Ascending aorta (tissue), 2 donors: ENCODE measurements at places on chromosomes 2 and 18. TPM values are rescaled to one million over a fixed set of nuclear protein-coding genes. Genes with fewer than 3 reads are reported as not detected.

DNA sequence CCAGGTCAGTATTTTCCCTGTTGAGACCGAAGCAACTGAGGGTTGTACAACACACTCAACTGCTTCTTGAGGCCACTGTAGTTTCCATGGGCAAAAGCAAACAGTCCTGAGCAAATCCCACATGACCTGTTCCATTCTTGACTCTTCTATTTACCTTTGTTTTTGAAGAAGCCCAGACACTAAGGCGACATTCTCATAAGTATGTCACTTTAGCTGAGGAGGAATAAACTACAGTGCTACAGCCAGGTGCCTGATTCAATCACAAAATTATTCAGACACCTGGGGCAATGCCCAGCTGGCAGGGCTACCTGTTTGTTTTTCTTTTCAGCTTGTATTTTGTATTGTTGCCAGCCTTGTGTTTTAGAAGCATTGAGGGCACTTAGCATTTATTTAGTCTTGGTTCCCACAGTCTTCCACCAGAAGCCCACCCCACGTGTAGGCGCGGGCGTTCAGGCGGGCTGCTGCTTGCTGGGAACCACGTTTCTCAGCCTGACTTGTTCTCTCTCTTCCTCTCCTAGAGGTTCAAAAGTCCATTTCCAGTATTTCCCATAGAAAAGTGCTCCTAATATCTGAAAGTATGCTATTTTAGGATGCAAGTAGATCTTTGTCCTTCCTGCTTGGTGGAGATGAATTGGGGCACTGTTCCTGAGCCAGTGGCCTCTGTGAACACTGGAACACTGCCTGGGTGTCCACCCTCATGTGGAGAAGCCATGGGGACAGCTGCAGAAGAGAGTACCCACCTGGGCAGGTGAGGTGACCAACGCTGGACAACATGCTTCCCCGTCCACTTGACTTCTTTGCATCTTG is 99.0 kb upstream of the COPS8 start:
- DNase-seq = no peak

Gene AMER3
- total RNA-seq = not detected

- DNase-seq = no peak
These were observed 87.4 kb downstream of the MTCL1 start for GRCh38 chr18:8792688-8793316.

GRCh38 chr2:178845566-178846457 is 38.6 kb upstream of the TTN start:
- no peak for DNase-seq

Gene ITSN2
- 70.0 TPM for total RNA-seq

DNA sequence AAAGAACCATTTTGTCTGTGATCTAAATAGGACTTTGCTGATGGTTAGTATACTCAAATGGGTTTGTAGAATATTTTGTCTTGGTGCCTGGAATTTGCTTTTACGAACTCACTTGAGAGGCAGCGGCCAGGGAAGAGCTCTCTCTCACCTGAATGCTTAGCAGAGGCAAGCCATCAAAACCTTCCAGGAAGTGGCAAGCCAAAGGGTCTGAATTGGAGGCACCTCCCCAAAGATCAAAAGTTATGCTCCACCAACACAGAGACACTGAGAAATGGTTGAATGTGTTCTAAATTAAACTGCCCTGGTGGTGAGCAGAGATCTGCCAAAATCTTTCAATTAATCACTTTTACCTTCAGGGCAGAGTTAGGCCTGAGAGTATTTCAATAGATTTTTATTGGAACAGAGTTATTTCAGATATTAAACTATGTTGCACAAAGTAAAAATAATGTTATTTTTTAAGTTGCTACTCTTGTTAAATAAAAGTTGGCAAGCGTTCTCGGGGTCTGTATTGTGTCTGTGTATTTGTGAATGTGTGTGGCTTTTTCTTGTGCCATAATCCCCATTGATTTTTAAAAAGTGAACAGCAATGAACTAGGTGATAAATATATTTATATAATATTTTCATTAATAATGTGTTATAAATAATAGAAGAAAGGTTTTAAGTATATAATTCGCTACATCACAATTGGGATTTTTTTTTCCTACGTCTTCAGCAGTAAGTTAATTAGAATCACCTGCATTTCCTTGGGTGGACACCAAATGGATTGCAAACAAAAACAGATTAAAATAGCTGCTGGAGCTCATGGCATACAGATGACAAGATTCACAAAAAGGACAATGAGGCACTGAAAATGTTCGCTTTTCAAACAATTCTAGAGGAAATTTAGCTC is 416.1 kb downstream of the ARHGAP15 start:
- DNase-seq = no peak

GRCh38 chr18:9900699-9901098 is 13.1 kb upstream of the VAPA start:
- no peak for DNase-seq

GRCh38 chr18:44521668-44522022 is 159.0 kb upstream of the SETBP1 start:
- no peak for DNase-seq

DNA sequence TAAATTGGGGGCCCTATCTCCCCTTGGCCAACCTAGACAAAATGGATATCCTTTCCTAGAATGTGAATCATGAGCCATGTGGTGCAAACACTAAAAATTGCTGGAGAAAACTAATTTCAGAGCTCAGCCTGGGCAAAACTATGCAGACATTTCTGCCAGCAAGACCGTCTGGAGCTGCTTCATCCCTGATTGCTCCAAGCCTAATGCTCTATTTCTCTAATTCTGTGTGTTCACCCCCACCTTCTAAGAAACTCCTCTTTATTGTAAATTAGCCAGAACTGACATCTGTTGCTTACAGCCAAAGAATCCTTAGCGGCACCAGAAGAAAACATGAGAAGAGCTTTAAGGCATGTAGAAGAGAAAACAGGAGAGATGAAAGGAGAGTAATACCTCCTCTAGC is 337.7 kb upstream of the CHAC2 start:
- DNase-seq = no peak

DNA sequence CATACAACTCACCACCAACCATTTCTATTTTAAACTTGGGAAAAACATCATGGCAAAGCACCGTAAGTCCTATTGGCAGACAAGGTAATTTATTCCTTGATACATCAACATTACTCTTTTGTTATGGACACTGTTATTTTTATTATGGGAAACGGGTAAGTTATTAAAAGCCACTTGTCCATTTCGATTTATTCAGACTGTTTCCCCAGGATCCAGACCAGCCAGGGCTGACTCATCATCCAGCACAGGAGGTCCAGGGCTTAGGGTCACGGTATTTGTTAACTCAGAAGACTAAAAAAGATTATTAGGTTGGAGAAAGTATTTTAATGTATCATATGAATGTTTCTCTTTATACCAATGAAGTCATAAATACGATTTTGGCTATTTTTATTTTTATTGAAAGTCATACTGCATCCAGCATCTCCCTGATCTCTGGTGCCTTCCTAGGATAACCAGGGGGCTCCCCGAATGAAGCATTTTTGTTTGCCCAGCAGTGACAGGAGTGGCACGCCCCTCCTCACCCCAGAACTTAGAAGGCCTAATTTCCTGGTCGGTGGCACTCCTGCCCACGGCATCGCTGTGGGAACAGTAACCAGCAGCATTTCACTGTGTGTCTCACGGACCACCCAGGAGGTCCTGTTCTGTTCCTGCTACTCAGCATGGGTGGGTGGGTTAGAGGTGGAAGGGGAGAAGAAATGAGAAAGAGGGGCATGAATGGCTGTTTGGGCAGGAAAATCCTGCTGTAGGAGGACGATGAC is 446.1 kb downstream of the EIPR1 start:
- no peak for DNase-seq

- DNase-seq = no peak
These were observed 98.8 kb downstream of the KLF7 start for GRCh38 chr2:207066791-207067460.

Gene COLEC11
- 0.75 TPM for total RNA-seq

Gene MARCO
- total RNA-seq = 28.4 TPM

DNA sequence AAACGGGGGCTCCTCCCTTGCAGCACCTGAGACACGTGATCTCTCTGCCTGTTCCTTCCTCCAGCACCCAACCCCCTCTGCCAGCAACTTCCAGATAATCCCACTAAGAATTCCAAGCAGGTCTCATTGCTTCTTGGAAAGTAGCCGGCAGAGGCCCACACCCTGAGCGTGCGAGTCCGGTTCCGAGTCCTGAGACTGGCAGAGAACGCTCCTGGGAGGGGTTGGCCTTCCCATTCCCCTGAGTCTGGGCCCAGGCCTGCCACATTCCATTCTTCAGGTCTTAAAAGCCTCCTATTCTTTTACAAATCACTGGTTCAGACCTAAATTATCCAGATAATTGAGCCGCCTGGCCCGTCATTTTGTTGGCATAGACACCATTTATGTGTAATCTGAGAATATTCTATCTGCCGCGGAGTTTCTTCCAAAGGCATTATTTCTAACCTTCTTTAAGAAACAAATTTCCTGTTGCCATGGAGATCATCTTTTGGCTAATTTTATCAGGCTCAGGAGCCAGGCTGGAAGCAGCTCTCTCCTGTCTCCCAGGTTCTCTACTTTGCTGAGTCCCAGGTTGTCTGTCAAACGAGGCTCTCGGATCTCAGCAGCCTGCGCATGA is 165.4 kb downstream of the MYCN start:
- DNase-seq = no peak

DNA sequence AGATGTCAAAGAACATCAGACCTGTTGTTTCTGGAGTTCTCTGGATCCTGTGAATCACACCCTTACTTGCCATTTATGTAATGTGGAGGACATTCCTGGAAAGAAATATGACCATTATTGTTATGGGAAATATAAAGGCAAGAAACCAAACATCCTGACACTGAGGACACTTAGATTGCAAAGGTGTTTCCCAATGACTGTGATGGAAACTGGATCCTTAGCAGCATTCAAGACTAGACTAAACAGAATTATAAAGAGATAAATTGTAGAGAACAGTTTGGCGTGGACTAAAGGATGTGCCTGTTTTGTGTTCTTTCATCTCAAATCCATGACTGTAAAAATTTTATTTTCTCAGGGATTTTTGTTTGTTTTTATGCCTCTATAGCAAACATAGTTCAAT is 347.7 kb upstream of the SLC14A2 start:
- DNase-seq = no peak

- no peak for DNase-seq
These were observed 131.0 kb upstream of the CTDP1 start for GRCh38 chr18:79548621-79548985.
